ENCODE measurements at places on chromosomes 5 and 9. TPM values are rescaled to one million over a fixed set of nuclear protein-coding genes. Genes with fewer than 3 reads are reported as not detected.

The PIGO gene
- total RNA-seq, result 7.2 TPM

The LCN1 gene
- total RNA-seq, result not detected

The NMUR2 gene
- not detected for total RNA-seq

The IFNA2 gene
- not detected for total RNA-seq

The SPATA31C1 gene
- not detected for total RNA-seq

All from dermis lymphatic vessel endothelial cell (primary cell).